ENCODE measurements at places on chromosomes 11 and 22. TPM values are rescaled to one million over a fixed set of nuclear protein-coding genes. Genes with fewer than 3 reads are reported as not detected.

The SMC1B gene
- under 0.01 TPM for total RNA-seq

The MS4A7 gene
- not detected for total RNA-seq

The CYTH4 gene
- total RNA-seq: 0.13 TPM

The HEPN1 gene
- not detected for total RNA-seq

The SPTBN2 gene
- 22.6 TPM for total RNA-seq

The RFPL1 gene
- not detected for total RNA-seq

The OR5A2 gene
- not detected for total RNA-seq

The PNPLA5 gene
- not detected for total RNA-seq

The MCAM gene
- 200 TPM for total RNA-seq

The TPH1 gene
- total RNA-seq: not detected

The NAALAD2 gene
- 0.26 TPM for total RNA-seq

The ABTB2 gene
- 0.13 TPM for total RNA-seq

The TYR gene
- not detected for total RNA-seq

- no peak for DNase-seq
Measured at GRCh38 chr22:45581549-45582080, 78.9 kb downstream of the FBLN1 start.

GRCh38 chr11:45159781-45160365 is 13.4 kb downstream of the PRDM11 start:
- no peak for DNase-seq

- no peak for DNase-seq
Measured at GRCh38 chr22:39252461-39253434, 8.0 kb upstream of the PDGFB start.

DNA sequence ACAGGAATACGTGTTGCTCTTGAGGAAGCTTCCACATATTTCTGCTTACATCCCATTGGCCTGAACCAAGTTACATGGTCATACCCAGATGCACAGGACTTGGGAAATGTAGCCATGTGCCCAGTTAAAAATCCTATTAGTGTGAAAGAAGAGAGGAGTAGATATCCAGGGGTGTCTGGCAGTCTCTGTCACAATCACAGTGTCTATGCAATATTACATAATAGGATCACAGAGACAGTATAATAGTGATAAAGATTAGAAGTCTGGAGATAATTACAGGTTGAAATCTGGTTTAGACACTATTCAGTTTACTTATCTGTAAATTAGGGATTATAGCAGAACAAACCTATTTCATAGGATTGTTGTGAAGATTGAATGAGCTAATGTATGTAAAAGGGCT is 62.6 kb upstream of the SLC6A5 start:
- DNase-seq: no peak

DNA sequence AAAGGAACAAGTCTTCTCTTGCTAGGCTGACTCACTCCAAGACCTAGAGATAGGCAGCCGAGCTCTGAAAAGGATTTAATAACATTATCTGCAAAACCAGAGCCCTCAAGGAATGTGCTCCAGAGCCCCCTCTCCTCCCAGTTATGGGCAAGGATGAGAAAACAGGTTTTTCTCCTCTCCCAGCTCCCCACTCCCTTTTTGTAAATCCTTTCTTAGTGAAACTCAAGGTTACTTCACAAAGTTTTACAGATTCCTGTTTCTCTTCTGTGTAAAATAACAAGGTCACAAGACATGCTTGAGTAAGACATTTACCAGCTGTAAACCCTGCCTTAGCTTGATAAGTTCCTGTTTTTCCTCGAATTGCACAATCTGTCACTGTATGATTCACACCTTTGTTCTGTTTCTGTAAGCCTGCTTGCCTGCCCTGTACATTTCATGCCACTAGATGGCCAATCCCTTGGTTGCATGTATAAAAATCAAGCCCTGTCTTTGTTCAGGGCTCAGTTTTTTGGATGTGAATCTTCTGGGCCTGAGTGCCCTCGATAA is 489.4 kb downstream of the KCNA4 start:
- DNase-seq: no peak

DNA sequence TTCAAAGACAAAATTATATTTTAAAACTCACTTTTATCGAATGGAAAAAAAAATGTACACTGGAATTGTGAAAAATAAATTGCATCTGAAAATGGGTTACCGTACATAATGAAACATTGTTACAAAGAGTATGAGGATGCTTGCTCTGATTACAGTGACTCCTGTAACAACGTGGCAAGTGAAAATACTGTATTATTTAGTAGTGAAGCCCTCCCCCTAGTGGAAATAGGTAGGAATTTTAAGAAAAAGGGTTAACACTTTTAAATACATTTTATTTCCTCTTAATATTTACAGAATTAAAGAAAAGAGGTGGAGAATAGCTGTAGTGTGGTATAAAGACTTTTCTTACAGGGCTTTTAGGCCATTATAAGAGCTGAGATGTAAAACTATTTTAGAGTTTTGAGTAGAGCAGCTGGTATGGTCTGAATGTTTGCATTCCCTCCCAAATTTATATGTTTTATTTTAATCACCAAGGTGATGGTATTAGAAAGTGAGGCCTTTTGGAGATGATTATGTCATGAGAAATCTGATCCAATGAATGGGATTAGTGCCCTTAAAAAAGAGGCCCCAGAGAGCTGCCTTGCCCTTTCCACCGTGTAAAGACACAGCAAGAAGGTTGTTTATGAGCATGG is 25.2 kb downstream of the FAM76B start:
- peak; percentile 59 for DNase-seq

DNA sequence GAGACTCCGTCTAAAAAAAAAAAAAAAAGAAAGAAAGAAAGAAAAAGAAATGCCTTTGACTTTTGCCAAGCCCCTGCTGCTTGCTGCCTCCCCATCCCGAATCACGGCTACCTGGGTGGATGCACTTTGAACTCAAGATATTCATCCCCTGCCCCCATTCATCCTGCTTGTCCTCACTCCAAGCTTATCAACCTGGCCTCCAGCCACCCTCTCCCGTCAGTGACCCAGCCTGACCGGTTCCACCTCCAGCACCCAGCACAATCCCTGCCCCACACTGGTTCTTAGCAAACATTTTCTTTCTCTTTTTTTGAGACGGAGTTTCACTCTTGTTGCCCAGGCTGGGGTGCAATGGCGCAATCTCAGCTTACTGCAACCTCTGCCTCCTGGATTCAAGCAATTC is 44.4 kb downstream of the CYTH4 start:
- no peak for DNase-seq

GRCh38 chr11:26753723-26754504 is 32.1 kb upstream of the SLC5A12 start:
- peak; percentile 12 for DNase-seq

DNA sequence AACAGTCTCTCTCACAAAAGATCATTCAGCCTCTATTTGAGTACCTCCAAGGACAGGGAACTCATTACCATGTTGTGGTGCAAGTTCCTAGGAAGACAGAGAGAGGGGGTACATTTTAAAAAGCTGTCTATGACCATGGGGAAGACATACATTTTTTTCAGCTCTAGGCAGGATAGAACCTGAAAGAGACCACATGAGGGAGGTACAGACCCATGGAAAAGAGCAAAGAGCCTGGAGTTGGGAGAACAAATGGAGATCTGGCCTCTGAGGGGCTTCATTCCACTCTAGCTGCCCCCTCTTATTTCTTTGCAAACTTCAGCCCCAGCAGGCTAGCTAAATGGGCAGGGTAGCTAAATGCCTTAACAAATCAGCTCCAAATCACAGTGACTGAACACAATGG is 36.3 kb downstream of the KCNC1 start:
- DNase-seq: no peak

- no peak for DNase-seq
Measured at GRCh38 chr22:44697423-44698141, 4.4 kb upstream of the PRR5 start.

DNA sequence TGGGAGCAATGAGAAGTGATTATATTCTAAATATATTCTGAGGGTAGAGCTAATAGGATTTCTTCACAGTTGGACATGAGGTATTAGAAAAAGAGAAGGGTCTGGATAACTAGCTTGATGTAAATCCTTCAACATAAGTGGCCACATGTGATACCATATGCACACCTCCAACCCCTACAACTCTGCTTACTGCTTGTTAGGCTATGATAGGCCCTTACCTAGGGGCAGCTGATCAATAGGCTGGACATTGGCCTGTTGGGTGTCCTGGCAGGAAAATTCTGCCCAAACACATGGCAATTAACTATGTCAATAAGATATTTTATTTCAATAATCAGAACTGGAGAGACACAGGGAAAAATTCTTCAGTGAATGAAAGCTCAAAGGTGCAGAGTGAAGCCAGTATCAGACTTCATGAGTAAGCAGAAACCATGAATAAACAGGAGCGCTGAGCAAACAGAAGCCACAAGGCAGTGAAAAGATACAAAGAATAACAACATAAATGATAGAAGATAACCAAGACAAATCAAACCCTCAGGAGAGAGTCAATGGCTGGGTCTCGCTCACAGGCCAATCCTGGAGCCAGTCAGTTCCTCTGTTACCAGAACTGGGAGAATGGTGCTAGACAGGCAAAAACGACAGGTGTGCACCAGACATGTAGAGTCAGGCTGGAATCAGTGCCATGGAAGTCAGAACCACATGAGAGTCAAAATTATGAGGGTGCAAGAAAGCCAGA is 46.3 kb upstream of the PSMA1 start:
- DNase-seq: no peak

DNA sequence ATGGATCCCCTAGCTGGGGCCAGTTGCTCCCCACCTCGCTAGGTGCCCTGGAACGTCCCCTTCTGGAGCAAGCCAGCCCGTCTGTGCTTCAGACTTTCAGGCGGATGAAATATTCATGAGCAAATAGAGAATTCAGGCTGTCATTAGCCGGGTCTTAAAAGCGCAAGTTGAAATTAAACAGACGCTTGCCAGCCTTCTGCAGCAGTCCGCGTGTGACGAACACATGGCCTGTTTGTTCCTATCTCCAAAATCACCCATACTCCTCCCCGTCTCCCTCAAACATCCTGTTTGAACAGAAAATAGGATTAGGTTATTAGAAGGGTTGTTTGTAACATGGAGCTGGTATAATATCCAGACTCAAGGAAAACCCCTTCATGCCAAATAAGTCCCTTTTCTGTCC is 38.7 kb downstream of the MYO18B start:
- no peak for DNase-seq

GRCh38 chr11:123546515-123546914 is 107.9 kb downstream of the SCN3B start:
- DNase-seq: no peak

DNA sequence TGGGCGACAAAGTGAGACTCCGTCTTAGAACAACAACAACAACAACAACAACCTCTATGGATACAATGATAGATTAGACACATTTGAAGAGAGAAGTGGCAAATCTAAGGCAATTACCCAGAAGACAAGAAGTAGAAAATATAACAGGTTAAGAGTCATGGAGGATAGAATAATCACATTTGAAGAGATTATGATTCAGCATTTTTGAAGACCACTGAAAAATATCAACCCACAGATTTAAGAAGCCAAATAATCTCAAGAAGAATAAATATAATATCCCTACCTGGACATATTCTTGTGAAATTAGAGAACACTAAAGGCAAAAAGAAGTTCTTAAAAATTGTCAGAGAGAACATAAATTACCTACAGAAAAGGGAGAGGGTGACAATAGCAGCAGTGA is 7.9 kb downstream of the LDHC start:
- DNase-seq: no peak

GRCh38 chr22:26170112-26170492 is 840 bp downstream of the SEZ6L start:
- no peak for DNase-seq

DNA sequence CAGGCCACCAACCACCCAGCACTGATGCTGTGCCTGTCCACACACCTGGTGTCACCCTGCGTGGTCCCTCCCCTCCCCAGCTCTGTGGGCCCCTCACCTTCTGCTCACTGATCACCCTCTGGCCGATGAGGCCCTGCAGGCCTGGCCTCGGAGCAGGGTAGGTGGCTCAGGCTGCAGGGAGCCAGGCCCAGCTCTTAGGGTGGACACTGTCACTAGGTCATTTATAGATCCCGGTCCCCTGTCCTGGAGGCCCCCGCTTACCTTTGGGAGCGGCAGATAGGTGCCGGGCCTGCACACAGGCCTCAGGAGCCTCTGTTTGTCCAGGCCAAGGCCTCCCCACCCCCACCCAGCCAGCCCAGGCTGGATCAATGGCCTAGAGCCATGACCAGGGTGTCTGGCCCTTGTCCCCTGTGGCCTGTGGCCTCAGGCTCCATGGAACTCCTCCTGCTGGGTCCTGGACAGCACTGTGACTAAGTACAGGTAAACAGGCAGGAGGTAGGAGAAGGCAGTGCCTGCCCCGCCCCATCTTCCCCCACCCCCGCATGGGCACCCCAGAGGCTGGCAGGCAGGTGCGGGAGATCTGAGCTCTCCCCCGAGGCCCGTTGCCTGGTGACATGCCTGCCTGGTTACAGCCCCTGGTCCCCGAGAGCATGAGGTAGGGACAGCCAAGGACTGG is at the start of gene TMPRSS6:
TMPRSS6 (minus strand) TSS at position 472 of the 676 bp plus-strand sequence. CDS start 6,296 bp downstream, outside the sequence.
- DNase-seq: no peak

GRCh38 chr11:112881461-112881860 is 79.8 kb upstream of the NCAM1 start:
- no peak for DNase-seq

DNA sequence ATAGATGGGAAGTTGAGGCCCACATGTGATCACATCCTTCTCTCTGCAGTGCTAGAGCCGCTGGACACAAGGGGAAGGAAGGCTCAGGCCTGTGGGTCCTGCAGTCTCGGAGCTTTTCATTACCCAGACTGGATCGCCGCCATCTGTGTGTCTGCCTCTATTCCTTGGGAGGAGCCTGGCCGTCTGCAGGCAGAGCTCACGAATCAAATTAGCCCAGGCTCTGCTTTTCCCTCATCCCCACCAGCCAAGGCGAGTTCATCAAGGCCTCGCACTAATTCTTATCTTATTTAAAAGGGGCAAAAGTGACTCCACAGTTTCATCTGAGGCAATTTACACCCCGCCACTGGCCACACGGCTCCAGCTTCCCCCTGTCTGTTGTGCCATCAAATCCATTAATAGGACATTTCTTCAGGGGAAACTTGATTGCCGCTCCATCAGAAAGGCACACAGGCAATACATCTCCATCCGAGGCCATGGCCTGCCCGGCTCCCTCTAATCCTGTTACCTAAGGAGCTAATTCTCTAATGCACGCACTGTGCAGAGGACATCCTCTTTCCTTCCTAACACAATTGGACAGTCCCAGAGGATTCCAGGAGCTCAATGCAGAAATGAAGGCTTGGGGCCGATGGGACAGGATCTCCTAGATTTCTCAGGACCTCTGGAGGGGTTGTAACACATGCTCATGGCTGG is 3.3 kb upstream of the HTR3A start:
- no peak for DNase-seq

GRCh38 chr11:96906476-96906875 is 516.7 kb downstream of the JRKL start:
- DNase-seq: no peak

DNA sequence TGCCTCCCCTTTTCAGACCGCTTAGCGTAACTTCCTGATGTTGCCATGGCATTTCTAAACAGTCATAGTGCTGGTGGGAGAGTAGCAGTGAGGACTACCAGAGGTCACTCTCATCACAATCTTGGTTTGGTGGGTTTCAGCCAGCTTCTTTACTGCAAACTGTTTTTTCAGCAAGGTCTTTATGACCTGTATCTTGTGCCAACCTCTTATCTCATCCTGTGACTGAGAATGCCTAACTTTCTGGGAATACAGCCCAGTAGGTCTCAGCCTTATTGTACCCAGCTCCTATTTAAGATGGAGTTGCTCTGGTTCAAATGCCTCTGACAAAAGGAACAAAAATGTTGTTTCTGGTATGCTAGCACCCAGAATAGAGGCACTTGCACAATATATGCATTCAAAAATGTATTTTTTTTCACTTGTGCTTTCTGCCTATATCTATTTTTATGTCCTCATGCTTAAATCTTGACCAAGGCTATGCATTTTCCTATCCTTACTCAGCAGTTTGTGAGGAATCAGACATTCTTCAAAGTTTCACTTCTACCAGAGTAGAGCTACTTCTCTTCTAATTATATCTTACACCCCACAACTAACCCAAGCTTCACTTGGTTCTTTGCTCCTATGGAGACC is 16.1 kb upstream of the OR51M1 start:
- DNase-seq: peak; percentile 56

Measured in dermis microvascular lymphatic vessel endothelial cell (primary cell).